ENCODE measurements at places on chromosomes 7 and 10. TPM values are rescaled to one million over a fixed set of nuclear protein-coding genes. Genes with fewer than 3 reads are reported as not detected.

DNA sequence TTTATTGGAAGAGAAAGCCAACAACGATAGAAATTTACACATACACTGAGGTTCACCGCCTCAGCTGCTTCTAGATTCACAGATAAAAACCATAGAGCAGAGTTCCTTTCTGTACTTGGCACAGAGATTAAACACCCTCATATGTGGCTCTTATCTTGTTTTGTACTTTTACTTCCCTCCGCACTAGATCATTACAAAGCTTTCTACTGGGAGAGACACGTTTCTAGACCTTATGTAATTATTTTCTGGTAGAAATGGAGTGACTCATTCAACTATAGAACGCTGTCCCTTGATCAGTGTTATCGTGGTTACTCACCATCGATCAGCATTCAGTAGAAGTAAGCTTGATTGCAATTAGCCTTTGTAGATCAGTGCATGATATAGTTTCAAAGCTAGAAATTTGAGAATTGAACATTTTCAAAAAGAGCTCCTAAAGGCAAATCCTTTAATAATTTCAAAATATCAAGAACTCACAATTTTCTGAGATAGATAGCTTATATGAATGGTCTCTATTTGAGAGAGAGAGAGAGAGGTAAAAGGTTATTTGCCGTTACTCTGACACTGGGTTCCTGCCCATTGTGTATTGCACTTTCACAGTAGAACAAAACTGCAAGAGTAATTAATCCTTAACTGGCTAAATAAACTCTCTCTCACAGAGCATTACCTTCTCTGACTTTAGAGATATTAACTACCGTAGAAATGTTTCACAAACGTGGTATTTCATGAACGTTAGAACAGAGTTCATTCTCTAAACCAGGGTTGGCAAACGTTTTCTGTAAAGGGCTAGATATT, 26.1 kb upstream of the DNAJC1 start:
- H3K4me3 ChIP-seq = no peak overlapping the region
- peaks cover 2% of the 10 kb centered on the region for H3K27me3 ChIP-seq
- no peaks in the 10 kb centered on the region for H3K36me3 ChIP-seq
- H3K4me1 ChIP-seq = no peaks in the 10 kb centered on the region
- DNase-seq = no peak

- no peak overlapping the region for H3K4me3 ChIP-seq
- DNase-seq = no peak
- H3K27me3 ChIP-seq = no peaks in the 10 kb centered on the region
These were observed 4.7 kb downstream of the TMEM120A start for GRCh38 chr7:75989500-75990388.

GRCh38 chr7:28528899-28529298, 116.6 kb downstream of the CREB5 start:
- H3K36me3 ChIP-seq = no peaks in the 10 kb centered on the region
- DNase-seq = peak; percentile 38
- no peak overlapping the region for H3K4me3 ChIP-seq
- H3K27me3 ChIP-seq = no peaks in the 10 kb centered on the region

DNA sequence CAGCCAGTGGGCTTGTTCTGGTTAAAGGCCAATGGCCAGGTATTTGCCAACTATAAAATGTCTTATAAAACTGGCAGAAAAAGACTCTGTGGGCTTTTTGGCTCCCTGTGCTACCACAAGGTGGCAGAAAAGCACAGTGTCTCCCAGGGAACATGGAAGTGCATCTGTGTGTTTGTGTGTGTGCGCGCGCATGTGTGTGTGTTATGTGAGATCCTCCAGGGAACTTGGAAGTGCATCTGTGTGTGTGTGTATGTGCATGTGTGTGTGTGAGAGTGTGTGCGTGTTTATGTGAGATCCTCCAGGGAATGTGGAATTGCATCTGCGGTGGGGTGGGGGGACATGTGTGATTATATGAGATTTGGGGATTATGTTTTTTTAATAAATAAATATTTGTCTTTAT, 30.2 kb upstream of the ABI1 start:
- peaks cover 2% of the 10 kb centered on the region for H3K27me3 ChIP-seq
- no peaks in the 10 kb centered on the region for H3K4me1 ChIP-seq
- no peaks in the 10 kb centered on the region for H3K36me3 ChIP-seq
- no peak overlapping the region for H3K4me3 ChIP-seq
- peak; percentile 66 for DNase-seq

- no peak overlapping the region for H3K4me3 ChIP-seq
- no peaks in the 10 kb centered on the region for H3K4me1 ChIP-seq
- peaks cover 12% of the 10 kb centered on the region for H3K27me3 ChIP-seq
- no peak for DNase-seq
These were observed 16.7 kb downstream of the AQP1 start for GRCh38 chr7:30928254-30928872.

GRCh38 chr10:21506351-21506750, 19.1 kb downstream of the SKIDA1 start:
- DNase-seq = no peak
- no peaks in the 10 kb centered on the region for H3K36me3 ChIP-seq
- peaks cover 5% of the 10 kb centered on the region for H3K4me1 ChIP-seq
- H3K27ac ChIP-seq = no peak overlapping the region
- H3K27me3 ChIP-seq = peaks cover 3% of the 10 kb centered on the region

- no peaks in the 10 kb centered on the region for H3K4me1 ChIP-seq
- H3K27ac ChIP-seq = no peak overlapping the region
- H3K36me3 ChIP-seq = no peaks in the 10 kb centered on the region
- H3K4me3 ChIP-seq = no peak overlapping the region
- peak; percentile 25 for DNase-seq
These were observed 110.6 kb downstream of the RAB11FIP2 start for GRCh38 chr10:117936141-117936540.

- peak overlapping the region; percentile 90 for H3K27ac ChIP-seq
- H3K4me1 ChIP-seq = peaks cover 3% of the 10 kb centered on the region
- peaks cover 3% of the 10 kb centered on the region for H3K36me3 ChIP-seq
- DNase-seq = peak; percentile 31
These were observed 746 bp downstream of the ARL5B start for GRCh38 chr10:18659819-18660535.

The ACHE gene
- not detected for total RNA-seq

The SEMA3A gene
- total RNA-seq = 187 TPM

The STYXL1 gene
- 73.8 TPM for total RNA-seq

The EBF3 gene
- 0.36 TPM for total RNA-seq

The PODXL gene
- 1.4 TPM for total RNA-seq

All from IMR-90 (cell line).